ENCODE measurements at places on chromosomes 5 and 9.

DNA sequence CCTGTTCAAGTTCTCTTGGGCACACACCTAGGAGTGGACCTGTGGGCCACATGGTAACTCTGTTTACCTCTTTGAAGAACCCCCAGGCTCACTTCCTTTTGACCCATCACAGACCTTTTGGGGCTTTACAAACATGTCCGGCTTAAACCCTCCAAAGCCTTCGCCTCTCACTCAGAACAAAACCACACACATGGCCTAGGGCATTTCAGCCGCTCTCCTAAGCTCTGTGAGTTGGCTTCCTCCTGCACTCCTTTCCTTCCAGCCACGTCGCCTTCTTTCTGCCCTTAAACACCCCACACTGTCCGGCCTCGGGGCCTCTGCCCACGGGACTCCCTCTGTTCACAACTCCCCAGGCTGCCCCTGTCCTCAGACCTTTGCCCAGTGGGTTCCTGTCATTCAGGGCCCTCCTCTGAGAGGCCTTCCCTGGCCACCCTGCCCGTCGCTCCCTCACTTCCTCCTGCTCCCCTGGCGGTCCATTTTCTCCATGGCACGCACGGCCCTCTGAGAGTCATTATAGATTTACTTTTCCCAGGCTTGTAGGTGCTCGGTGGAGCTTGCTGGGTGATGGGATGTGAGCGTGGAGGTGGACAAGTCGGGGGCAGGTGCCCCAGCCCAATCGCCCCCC is 1.9 kb downstream of the DOK3 start:
- no peak for DNase-seq

DNA sequence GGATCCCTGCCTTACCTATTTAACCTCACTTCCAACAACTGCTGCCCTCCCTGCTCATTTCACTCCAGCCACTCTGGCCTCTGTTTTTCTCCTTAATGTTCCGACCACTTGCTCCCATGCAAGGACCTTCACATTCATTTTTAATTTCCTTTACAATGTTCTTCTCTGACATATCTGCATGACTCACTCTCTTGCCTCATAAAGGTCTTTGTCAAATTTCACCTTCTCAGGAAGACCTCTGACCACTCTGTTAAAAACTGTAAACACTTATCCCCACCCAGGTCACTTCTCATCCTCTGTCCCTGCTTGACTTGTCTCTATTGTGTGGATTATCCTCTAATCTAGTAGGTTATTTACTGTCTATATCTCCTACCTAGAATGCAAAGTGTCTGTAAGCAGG is 751.2 kb downstream of the BRINP1 start:
- no peak for DNase-seq

DNA sequence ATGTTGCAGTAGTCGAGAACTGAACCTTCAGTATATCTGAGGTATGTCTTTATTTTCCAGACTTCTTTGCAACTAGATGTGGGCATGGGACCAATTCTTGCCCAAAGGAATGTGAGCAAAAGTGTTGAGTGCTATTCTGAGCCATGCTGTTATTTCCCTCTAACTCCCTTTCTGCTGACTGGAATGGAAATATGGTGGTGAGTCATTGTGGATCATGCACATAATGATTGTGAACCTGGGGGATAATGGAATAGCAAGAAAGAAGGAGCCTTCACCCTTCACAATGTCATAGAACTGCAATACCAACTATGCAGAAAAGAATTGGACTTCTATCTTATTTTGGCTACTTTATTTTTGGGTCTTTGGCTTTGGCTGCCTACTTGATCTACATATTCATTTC is 10.3 kb upstream of the DOCK2 start:
- DNase-seq, result peak; percentile 77

- DNase-seq, result no peak
These were observed 183.7 kb downstream of the ZNF462 start for GRCh38 chr9:107046692-107047091.

GRCh38 chr9:127305838-127306226 is 41.3 kb downstream of the GARNL3 start:
- DNase-seq, result no peak

- peak; percentile 95 for DNase-seq
These were observed 55.6 kb downstream of the PTPDC1 start for GRCh38 chr9:94139672-94140417.

DNA sequence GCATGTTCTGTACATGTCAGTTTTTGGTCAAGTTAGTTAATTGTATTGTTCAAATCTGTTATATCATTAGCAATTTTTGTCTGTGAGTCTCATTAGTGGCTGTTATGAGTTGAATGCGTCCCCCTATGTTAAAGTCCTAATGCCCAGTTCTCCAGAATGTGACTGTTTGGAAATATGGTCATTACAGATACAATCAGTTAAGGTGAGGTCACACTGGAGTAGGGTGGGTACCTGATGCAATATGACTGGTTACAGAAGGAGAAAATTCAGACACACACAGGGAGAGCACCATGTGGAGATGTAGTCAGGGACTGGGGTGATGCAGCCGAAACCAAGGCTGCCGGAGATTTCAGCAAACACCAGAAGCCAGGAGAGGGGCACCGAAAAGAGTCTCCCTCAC is 15.1 kb downstream of the NMRK1 start:
- DNase-seq, result no peak

- DNase-seq, result no peak
These were observed 141.0 kb downstream of the CDK5RAP2 start for GRCh38 chr9:120438836-120439546.

- no peak for DNase-seq
These were observed 78.8 kb downstream of the CFAP90 start for GRCh38 chr5:7772141-7772540.

DNA sequence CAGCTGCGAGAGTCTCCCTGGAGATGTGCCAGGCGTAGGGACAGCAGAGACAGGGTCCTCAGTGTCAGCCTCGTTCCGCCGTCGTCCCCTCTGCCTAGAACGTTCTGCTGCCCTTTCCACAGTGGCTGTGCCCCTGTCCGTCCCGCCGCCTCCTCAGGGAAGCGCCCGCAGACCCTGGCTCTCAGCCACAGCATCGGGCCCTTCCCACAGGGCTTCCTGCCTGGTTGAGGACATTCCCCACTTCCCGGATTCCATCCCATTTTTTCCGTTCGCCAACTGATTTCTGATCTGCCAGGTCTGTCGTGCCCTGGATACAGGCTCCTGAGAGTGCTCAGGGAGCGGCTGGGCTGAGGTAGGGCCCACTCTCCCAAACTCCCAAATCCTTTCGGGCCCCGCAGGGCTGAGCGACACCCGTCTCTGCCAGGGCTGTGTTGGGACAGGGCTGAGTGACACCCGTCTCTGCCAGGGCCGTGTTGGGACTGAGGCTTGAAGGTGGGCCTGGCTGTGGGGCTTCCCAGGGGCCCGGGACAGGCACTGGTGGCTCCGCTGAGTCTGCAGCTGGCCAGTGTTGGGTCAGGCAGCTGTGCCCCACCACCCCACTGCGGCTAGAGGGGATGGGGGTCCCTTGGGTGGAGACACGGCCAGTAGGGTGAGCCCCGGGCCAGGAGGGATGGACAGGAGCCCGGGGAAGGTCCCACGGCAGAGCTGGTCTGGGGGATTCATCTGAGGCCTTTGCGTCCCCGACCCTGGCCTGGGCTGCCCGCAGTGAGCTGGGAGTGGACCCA is 15.9 kb downstream of the DNLZ start:
- no peak for DNase-seq

DNA sequence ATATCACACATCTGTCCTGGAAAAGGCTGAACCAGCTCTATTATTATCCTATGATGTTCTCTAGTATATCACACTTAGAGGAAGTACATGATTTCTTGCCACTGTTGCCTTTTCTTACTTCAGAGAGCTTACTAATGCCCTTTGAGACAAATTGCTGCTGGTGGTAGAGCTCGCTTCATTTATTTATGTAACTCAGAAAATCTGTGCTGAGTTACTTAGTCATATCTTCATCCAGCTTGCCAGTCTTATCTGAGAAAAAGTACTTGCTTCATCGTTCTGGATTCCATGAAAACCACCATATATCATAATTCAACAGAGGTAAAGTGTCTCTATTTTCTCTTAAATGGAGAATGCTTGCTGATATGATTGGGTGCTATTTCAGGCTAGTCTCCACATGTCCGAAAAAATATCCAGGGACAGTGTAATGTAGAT is 26.6 kb downstream of the PTPDC1 start:
- DNase-seq, result peak; percentile 39

DNA sequence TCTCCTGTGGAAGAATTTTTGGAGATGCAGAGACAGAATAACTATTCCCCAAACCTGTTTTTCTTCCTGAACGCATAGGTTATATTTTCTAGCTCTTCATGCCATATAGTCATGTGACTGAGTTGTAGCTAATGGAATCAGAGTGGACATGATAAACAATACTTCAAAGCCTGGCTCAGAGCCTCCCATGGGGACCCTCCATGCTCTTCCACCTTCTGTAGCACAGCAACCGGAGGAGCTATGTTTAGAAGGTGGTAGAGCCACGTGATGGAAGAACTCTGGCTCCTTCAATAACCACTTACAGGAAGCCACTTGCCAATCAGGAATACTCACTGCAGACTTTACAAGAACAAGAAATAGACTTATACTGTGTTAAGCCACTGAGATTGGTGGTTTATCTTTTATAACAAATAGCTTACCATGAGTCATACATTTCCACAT is 39.2 kb downstream of the NADK2 start:
- no peak for DNase-seq

DNA sequence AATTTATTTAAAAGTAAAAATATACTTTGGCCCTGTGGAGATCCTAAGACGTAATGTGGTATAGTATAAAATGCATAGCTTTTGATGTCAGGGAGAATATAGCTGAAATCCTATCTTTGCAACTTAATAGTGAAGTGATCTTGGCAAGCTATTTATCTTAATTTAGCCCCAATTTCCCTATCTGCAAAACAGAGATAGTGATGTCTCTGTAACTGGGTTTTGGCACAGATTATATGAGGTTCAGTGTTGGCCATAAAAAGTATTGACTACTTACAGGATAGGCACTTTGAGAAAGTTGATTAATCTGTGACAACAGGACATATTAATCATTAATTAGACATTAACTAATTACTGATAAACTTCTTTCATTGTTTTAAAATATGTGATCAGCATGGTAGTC is 89.2 kb downstream of the ISL1 start:
- DNase-seq, result no peak

- DNase-seq, result no peak
These were observed 69.1 kb upstream of the TBCA start for GRCh38 chr5:77845324-77845646.

- no peak for DNase-seq
These were observed 79.3 kb upstream of the ZNF618 start for GRCh38 chr9:113796646-113797426.

- no peak for DNase-seq
These were observed 522.2 kb downstream of the ACTL7B start for GRCh38 chr9:108333530-108333983.

GRCh38 chr9:83209188-83209731 is 146.3 kb upstream of the RASEF start:
- no peak for DNase-seq

DNA sequence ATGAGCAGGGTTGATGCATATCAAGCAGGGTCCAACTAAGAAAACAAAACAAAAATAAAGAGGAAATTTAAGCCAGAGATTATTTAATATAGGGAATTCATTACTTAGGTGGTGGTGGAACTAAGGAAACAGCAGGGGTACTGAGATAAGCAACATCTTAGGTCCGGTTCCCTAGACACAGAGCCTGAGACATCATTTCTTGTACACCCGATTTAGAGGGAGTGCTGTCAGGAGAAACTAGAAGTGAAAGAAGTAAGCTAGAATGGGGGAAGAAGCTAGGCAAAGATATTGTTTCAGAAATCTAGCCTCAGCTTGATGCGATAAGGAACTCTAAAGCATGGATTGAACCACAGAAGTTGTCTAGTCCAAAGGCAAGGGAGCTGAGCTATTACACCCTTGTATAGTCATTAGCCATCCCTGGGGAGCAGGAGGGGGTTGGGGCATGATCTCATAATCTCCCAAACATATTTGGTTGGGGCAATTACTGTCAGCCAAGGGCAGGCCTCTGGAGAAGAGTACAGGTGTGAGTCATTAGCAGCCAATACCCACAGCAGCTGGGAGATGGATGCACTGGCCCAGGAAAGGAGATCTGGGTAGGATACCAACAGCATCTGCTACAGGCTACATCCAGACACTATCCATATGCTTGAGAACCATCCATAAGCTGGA is 194.5 kb downstream of the ARL15 start:
- no peak for DNase-seq

DNA sequence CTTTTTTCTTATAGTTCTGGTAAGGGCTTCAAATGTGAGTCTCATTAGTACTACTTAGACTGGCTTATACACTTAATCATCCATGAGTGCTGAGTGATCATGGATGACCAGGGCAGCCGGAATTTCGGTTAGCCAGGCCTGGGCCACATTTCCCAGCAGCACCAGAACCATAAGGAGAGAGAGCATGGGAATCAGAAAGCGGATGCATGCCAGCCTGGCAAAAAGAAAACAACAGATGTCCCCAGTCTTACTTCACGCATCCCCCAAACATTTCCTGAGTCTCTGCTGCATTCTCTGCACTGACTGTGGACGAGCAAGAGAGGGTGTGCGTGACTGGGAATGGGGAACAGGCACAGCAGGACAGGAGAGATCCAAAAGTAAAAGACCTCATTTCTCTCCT is 371.1 kb upstream of the ZNF608 start:
- no peak for DNase-seq

- peak; percentile 38 for DNase-seq
These were observed 162.2 kb downstream of the SREK1 start for GRCh38 chr5:66306105-66306843.

GRCh38 chr9:93079371-93079770 is 16.6 kb upstream of the CARD19 start:
- no peak for DNase-seq

DNA sequence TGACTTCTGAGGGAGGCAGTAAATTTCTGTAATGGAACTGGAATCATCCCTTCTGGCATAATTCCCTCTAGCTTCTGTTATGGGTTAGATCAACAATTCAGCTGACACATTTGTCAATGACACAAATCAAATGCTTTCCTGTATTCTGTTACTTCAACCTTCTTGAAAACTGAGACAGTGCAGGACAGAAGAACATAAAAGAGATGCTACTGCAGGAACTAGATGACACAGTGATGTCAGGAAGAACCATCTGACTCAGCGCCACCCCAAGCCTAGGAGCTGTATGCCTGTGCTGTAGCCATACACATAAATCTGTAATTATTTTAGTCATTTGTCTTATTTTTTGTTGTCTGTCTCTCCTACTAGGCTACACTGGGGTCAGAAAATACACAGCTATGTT is 18.2 kb upstream of the CEP120 start:
- no peak for DNase-seq

DNA sequence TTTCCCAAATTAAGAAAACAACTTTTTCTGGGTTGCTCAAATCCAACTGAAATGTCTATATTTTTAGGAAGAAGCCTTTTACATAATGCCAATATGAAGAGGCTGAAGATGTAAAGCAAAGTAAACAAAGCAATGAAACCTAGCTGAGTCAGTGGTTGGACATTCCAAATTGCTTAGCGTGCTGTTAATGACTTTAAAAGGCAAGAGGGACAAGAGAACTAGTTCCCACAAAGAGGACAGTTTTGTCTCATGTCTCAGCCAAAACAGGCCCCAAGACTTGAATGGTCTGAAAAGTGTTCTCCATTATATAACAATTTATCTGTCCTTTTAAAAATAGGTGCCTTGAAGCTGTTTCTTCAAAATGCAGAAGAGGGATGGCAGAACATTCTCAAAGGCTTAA is 407.0 kb downstream of the ENC1 start:
- DNase-seq, result no peak

Measured in AG04450 (cell line).